ENCODE measurements at places on chromosomes 13 and 19.
A peak's percentile ranks its signal among the peaks of the same experiment; 100 is the strongest.

- no peak for DNase-seq
Measured at GRCh38 chr13:21338156-21338555, 120.9 kb downstream of the ZDHHC20 start.

DNA sequence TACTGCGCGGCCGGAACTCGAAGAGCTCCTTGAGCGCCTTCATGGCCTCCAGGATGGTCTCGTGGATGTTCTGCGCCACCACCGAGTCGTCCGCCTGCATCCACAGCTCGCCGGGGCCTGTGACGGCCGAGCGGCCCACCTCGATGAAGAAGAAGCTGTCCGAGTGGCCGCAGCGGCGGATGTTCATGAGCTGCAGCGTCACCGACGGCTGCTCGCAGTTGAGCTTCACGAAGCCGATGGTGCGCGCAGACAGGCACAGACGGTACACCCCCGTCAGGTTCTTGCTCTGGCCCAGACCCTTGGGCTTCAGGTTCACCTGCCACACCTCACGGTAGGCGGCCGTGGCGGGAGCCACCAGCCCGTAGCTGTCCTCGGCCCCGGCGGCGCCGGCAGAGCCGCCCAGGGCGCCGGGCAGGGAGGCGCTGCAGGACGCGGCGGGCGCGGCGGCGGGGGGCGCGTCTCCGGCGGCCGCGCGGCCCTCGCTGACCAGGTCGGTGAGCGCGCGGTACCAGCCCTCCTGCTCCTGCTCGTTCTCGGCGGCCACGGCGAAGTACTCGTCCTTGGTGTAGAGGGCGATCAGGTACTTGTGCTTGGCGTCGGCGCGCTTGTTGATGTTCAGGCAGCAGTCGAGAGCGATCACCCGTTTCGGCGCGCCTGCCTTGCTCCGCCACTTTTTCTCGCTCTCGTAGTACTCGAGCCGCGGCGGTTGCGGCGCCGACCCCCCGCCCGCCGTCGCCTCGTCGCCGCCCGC, 1.1 kb downstream of the IRS2 start:
- DNase-seq: no peak

DNA sequence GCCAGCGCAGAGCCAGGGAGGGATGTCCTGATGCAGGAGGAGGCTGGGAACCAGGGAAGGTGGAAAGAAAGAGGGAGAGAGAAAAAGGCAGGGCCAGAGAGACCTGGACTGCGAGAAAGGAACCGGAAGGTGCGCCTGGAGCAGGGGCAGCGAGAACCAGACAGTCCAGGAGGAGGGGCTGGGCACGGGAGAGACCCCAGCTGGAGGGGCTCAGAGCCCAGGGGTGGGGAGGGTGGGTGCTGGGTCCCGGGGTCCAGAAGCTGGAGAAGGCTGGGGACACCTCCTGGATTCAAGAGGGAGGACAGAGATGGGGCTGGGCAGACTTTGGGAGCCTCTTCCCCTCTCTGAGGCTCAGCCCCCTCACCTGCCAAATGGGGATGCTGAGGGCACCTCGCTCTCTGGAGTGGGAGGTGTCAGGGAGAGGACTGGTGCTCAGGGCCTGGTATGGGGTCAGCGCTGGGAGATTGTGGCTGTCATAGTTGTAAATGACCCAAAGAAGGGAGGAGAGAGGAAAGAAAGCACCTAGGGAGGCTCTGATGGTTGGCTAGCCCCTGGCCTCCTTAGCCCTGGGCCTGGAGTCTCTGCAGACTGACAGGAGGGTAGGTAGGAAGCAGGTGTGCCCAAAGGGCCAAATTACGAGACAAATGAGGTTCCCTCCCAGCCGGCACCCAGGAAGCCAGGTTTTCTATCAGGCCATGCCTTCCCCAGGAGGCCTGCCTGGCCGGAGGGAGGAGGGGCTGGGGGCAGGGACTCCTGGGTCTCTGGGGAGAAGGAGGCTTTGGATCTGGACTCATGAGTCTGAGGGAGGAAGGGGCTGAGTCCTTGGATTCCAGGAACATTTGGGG, 1.3 kb upstream of the SPACA6 start:
- DNase-seq: no peak

GRCh38 chr19:9819596-9819909, 674 bp upstream of the FBXL12 start:
- DNase-seq: no peak

DNA sequence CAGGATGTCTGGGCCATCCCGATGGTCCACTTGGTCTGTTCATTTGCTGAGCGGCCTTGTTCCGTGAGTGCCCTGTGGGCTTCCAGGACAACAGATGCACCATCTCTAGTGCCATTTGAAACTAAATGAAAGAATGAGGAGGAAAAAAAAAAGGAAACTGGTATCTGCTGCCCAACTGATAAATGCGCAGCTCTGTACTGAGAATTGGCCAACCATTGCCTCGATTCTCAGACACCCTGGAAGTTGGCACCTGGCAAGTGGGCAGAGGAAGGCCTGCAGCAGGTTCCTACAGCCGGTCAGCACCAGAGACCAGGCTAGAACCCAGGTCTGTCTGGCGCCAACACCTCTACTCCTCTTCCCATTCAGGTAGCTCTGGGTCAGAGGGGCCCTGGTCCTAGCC, 18.9 kb downstream of the SLC7A1 start:
- DNase-seq: no peak

DNA sequence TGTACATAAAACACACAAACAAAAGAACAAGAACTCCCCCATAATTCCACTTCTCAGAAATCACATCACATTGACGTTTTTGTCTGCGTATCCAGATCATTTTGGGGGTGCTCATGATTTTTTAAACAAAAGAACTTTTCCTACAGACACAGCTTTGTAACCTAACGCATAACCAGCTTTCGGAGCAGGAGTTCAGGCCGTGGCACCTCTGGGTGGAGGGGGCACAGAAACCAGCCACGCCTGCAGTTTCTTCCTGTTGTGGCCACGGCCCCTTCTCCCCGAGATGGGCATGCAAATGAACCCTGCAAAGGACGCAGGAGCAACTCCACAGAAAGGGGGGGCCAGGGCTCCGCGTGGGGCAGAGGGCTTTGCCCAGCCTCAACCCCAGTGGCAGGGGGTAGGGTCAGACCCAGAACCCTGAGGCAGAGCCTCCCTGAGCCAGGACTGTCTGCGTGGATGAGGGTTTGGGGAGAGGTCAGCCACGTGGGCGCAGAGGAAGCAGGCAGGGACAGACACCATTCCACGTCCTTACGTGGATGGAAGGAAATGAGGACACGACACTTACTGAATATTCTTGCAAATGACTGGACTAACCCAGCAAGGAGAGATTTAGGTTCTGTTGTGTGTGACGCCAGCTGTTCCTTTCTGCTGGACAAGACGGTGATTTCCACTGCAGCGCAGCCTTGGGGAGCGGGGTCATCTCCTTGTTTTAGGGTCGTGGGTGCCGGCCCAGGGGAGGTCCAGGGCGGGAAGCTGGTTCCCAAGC, 64.4 kb downstream of the RASA3 start:
- DNase-seq: no peak

DNA sequence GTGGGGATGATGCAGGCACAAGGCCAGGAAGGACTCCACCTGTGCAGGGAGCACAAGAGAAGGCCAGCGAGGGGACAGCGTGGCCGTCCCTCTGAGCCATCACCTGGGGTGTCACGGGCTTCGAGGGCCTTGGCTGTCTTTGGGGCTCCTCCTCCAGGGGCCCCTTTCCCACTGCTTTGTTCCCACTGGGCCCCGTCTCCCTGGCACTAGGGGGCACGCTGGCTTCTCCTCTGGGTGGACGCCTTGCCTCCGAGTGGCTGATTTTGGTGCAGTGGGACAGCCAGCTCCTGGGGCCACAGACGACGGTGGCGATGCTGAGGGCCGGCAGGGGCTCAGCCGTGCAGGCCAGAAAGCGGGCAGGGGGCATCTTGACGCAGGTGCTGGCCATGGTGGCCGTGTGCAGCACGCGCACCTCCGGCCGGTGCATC, 43.2 kb upstream of the GRTP1 start:
- DNase-seq: no peak

- DNase-seq: no peak
Measured at GRCh38 chr13:100511466-100511865, 77.1 kb downstream of the GGACT start.

- no peak for DNase-seq
Measured at GRCh38 chr13:112965573-112966115, 3.4 kb upstream of the MCF2L start.

- DNase-seq: no peak
Measured at GRCh38 chr13:20331949-20332348, 99.8 kb upstream of the GJB6 start.

DNA sequence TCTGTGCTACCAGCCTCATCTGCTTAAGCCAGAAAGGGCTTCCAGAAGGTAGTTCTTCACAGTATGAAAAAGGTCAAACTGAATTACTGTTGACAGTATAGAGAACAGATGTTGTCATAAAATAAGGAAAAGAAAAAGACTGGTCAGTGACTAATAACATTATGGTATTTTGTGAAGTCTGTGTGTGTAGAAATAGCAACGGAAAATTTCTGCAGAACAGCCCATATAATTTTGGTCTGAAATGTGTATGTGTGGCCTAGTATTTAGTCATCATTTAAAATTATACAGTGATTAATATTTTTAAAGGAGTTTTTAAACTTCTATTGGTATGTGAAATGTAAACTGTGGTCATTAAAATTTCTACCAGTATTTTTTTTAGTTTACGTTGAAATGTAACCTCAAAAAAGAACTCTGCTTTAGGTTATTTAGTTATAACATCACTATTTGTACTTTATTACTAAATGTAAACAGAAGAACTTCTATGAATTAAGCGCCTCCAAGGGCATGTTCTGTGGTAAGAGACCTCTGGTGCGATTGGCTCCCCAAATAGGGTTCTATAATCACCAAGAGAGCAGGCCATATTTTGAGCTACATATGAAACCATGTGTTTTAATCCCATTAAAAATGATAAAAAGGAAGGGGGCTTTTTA, 3.3 kb upstream of the GPR183 start:
- peak; percentile 85 for DNase-seq

DNA sequence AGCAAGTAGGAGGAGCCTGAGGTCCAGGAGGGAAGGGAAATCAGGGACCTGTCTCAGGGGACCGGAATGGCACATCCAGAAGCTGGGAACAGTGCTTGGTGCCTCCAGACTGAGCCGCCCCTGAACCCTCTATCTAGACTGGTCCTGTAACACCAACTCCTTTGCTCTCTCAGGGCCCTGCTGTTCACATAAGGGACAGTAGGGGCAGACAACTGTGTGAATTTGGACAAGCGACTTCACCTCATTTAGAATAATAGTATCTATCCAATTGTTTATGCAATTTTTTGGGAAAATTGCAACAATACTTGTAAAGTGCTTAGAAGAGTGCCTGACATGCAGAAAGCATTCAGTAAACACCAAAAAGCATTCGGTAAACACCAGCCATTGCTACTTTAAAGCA, 14.0 kb downstream of the SYMPK start:
- no peak for DNase-seq

- no peak for DNase-seq
Measured at GRCh38 chr13:51148952-51149573, 38.0 kb upstream of the C13orf42 start.

- DNase-seq: no peak
Measured at GRCh38 chr13:23059173-23059572, 121.6 kb upstream of the SGCG start.

GRCh38 chr19:50269653-50270052, 59.5 kb downstream of the KCNC3 start:
- no peak for DNase-seq

DNA sequence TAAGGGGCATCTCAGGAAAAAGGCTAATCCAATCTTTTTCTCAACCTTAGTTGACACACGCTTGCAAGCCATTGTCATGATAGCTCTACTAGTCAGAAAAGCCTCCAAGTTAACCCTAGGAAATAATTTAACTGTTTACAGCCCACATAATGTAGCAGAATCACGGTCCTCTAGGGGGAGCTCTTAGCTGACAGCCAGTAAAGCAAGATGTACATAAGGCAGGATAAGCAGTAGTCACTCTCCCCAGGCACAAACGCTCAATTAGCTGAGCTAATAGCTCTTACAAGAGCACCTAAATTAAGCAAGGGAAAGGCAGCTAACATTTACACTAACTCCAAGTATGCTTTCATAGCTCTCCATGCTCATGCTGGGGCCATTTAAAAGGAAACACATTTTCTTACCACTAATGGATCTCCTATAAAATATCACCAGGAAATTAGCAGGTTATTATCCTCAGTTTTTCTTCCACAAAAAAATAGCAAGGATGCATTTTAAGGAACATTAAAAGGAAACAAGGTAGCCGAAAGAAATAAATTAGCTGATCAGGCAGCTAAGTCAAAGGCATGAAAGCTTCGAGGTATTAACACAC, 33.7 kb upstream of the ZSCAN5A start:
- no peak for DNase-seq

GRCh38 chr13:90502153-90502552, 845.3 kb upstream of the MIR17HG start:
- DNase-seq: no peak

DNA sequence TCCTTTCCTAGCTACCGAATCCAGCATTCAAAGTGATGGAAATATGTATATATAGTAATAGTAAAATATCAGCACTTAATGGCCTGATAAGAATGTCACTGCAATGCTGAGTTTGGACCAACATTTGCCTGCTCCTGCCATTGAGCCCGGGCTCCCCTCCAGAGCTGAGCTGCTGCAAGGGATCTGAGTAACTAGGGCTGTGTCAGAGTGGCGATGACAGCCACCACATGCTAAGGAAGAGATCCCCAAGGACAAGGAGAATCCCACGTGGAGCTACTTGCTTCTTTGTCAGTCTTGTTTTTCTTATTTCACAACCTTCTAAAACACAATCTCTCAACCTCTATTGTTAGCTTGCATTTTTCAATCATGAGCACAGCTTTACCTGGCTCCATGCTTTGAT, 19.5 kb upstream of the ALOX5AP start:
- DNase-seq: no peak

DNA sequence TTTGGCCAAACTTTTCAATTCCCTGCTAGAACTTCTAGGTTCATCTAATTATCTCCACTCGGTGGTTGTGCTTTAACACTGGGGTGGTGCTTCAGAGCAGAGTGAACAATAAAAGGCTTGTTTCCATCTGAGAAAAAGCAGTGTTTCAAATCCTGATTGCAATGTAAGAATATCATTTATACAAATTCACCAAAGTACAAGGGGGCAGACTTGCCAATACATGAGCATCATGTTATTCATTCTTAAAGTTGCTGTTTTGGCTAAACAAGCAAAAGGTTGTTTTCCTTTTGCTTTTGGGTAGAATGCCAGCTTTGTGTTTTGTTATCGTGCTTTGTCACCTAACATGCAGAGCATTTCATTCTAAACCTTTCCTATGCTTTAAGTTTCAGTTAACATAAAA, 78.5 kb upstream of the UBAC2 start:
- DNase-seq: no peak

DNA sequence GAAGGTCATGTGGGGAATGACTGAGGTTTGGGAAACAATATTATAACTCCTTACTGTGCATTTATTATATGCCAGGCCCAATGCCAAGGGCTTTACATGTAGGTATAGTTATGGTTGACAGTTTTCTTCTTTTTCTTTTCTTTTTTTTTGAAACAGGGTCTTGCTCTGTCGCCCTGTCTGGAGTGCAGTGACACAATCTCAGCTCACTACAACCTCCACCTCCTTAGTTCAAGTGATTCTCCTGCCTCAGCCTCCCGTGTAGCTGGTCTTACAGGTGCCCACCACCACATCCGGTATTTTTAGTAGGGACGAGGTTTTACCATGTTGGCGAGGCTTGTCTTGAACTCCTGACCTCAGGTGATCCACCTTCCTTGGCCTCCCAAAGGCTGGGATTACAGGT, 13.8 kb downstream of the RTN2 start:
- DNase-seq: no peak

GRCh38 chr19:3096902-3097326, 2.8 kb downstream of the GNA11 start:
- no peak for DNase-seq

Measured in BJ (cell line).